ENCODE measurements at places on chromosomes 6 and 20. TPM values are rescaled to one million over a fixed set of nuclear protein-coding genes. Genes with fewer than 3 reads are reported as not detected.

- no peak overlapping the region for H3K4me3 ChIP-seq
- H3K36me3 ChIP-seq, result peaks cover 3% of the 10 kb centered on the region
- H3K4me1 ChIP-seq, result peaks cover 33% of the 10 kb centered on the region
- no peaks in the 10 kb centered on the region for H3K27me3 ChIP-seq
- no peak for DNase-seq
These were observed 19.9 kb downstream of the TGM2 start for GRCh38 chr20:38144974-38145728.

GRCh38 chr6:53795702-53796450 lies 1.1 kb downstream of the LRRC1 start:
- DNase-seq, result no peak
- H3K4me3 ChIP-seq, result peak overlapping the region; percentile 93
- H3K36me3 ChIP-seq, result no peaks in the 10 kb centered on the region
- H3K27me3 ChIP-seq, result no peaks in the 10 kb centered on the region
- peaks cover 18% of the 10 kb centered on the region for H3K4me1 ChIP-seq

GRCh38 chr6:168415993-168416530 lies 24.9 kb upstream of the SMOC2 start:
- no peak for DNase-seq
- no peak overlapping the region for H3K4me3 ChIP-seq
- no peak overlapping the region for H3K27ac ChIP-seq
- H3K4me1 ChIP-seq, result peaks cover 11% of the 10 kb centered on the region
- H3K36me3 ChIP-seq, result no peaks in the 10 kb centered on the region

GRCh38 chr20:24730750-24731149 lies 218.3 kb upstream of the CST7 start:
- H3K27me3 ChIP-seq, result no peaks in the 10 kb centered on the region
- H3K4me1 ChIP-seq, result no peaks in the 10 kb centered on the region
- peak; percentile 67 for DNase-seq
- no peak overlapping the region for H3K27ac ChIP-seq
- H3K36me3 ChIP-seq, result no peaks in the 10 kb centered on the region
- no peak overlapping the region for H3K4me3 ChIP-seq

GRCh38 chr20:41627001-41627495 lies 8.9 kb upstream of the CHD6 start:
- no peak for DNase-seq
- no peak overlapping the region for H3K4me3 ChIP-seq
- no peaks in the 10 kb centered on the region for H3K27me3 ChIP-seq
- H3K27ac ChIP-seq, result no peak overlapping the region
- no peaks in the 10 kb centered on the region for H3K36me3 ChIP-seq
- H3K4me1 ChIP-seq, result no peaks in the 10 kb centered on the region

- H3K36me3 ChIP-seq, result no peaks in the 10 kb centered on the region
- no peaks in the 10 kb centered on the region for H3K27me3 ChIP-seq
- no peak for DNase-seq
- no peak overlapping the region for H3K27ac ChIP-seq
These were observed 66.5 kb upstream of the TFB1M start for GRCh38 chr6:155380666-155381332.

- no peak overlapping the region for H3K27ac ChIP-seq
- no peaks in the 10 kb centered on the region for H3K36me3 ChIP-seq
- H3K27me3 ChIP-seq, result no peaks in the 10 kb centered on the region
- H3K4me1 ChIP-seq, result peaks cover 9% of the 10 kb centered on the region
- DNase-seq, result no peak
These were observed 67.8 kb downstream of the LY86 start for GRCh38 chr6:6656287-6656686.

GRCh38 chr20:57652606-57653545 lies 32.6 kb upstream of the ZBP1 start:
- no peak overlapping the region for H3K27ac ChIP-seq
- H3K4me3 ChIP-seq, result no peak overlapping the region
- no peaks in the 10 kb centered on the region for H3K27me3 ChIP-seq

DNA sequence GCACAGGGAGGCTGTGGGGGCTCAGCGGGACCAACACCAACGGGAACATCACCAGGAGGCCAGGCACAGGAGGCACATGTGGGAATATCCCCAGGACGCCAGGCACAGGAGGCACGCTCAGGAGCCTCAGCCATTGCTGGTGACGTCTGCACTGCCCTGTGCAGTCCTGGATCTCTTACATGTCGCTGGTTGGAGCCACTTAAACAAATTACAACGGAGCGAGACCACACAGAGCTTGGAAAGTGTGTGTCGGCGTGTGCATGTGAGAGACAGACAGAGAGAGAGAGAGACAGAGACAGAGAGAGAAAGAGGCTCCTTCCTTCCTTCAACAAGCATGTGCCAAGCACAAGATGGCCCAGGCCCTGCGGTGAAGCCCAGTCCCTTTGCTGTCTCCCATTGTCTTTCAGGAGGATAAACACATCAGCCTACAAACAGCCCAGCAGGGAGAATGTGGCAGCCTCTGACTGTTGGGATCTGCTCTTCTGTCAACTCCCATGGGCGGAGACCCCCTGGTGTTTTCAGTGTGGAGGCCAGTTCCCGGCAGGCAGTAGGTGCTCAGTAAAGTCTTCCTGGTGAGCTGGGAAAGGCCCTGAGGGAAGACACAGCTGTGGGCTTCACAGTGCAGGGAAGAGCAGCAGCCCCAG lies 112.7 kb upstream of the THBS2 start:
- no peak overlapping the region for H3K4me3 ChIP-seq
- DNase-seq, result no peak
- no peaks in the 10 kb centered on the region for H3K36me3 ChIP-seq
- H3K4me1 ChIP-seq, result no peaks in the 10 kb centered on the region
- H3K27ac ChIP-seq, result no peak overlapping the region

DNA sequence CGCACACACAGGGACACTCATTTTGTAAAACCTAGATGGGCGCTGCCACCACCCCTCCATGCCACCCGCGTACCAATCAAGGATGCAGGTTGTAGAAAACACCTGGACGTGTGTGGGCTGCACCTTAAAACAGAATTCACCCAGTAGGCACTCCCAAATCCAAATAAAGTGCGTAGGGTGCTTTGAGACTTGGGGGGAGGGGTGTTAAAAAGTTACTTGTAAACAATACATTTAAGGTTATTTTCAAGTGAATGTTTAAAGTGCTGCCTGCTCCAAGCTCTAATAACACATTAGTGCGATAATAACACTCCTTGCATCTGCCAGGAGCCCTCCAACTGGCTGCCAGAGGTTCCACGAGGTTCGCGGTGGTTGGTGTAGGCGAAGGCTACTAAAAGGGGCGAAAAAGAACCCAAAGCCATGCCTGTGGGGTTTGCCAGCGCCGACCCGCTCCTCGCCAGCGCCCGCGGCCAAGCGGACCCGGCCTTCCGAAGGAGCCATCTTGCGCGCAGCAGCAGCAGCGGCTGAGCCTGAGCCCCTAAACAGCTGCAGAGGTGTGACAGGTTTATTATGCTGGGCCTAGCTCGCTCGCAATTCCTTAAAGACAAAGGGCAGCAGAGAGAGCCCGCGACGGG lies 11.5 kb downstream of the FOXC1 start:
- H3K36me3 ChIP-seq, result no peaks in the 10 kb centered on the region
- no peaks in the 10 kb centered on the region for H3K27me3 ChIP-seq
- no peak overlapping the region for H3K4me3 ChIP-seq
- DNase-seq, result no peak
- peaks cover 21% of the 10 kb centered on the region for H3K4me1 ChIP-seq

DNA sequence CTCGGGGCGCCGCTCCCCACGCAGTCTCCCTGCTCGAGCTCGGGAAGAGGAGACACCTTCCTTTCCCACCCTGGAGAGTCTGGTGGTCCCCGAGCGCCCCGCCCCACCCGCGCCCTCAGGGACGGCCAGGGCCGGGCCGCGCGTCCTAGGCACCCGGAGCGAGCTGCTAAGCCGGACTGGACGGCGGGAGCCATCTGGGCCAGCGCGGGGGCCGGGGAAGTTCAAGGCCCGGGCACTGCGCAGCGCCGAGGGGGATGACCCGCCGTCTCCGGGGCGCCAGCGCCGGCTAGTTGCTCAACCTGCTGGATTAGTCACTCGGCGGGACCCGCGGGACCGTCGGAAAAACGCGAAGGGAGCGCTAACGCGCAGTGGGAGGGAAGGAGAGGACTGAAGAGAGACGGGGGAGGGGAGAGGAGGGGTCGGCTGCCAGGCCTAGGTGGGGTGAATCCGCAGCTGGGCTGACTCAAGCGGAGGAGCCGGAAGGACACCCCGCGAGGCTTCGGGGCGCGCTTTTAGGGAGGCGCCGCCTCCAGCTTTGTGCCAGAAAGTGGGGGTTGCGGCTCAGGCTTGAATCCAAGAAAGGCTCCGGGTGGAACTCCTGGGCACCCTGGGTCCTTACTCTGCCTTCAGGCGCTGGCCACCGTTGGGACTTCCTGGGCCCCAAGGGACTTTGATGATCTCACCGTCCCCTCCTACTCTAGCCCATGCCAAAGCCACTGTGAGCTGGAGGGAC lies 75.7 kb upstream of the FOXP4 start:
- no peaks in the 10 kb centered on the region for H3K27me3 ChIP-seq
- peaks cover 18% of the 10 kb centered on the region for H3K4me1 ChIP-seq
- no peak for DNase-seq

GRCh38 chr20:46021361-46022359 lies 7.4 kb upstream of the SLC12A5 start:
- DNase-seq, result no peak
- no peak overlapping the region for H3K27ac ChIP-seq
- no peaks in the 10 kb centered on the region for H3K27me3 ChIP-seq
- peak overlapping the region; percentile 27 for H3K4me3 ChIP-seq
- H3K4me1 ChIP-seq, result peaks cover 19% of the 10 kb centered on the region

- no peaks in the 10 kb centered on the region for H3K36me3 ChIP-seq
- peaks cover 29% of the 10 kb centered on the region for H3K4me1 ChIP-seq
- no peaks in the 10 kb centered on the region for H3K27me3 ChIP-seq
- H3K4me3 ChIP-seq, result no peak overlapping the region
- no peak for DNase-seq
These were observed 245.2 kb downstream of the SLC24A3 start for GRCh38 chr20:19457611-19458010.

GRCh38 chr6:118333772-118334171 lies 214.3 kb upstream of the PLN start:
- no peaks in the 10 kb centered on the region for H3K27me3 ChIP-seq
- no peak overlapping the region for H3K4me3 ChIP-seq
- DNase-seq, result no peak

GRCh38 chr6:4370066-4370465 lies 234.7 kb upstream of the ECI2 start:
- H3K4me1 ChIP-seq, result peaks cover 9% of the 10 kb centered on the region
- no peak overlapping the region for H3K4me3 ChIP-seq
- no peak for DNase-seq
- H3K27ac ChIP-seq, result no peak overlapping the region

- peaks cover 35% of the 10 kb centered on the region for H3K4me1 ChIP-seq
- H3K36me3 ChIP-seq, result no peaks in the 10 kb centered on the region
- no peak overlapping the region for H3K4me3 ChIP-seq
- DNase-seq, result no peak
These were observed 108.1 kb downstream of the DLL1 start for GRCh38 chr6:170182781-170183120.

GRCh38 chr6:30679765-30680535 lies 6.5 kb downstream of the PPP1R18 start:
- H3K27me3 ChIP-seq, result no peaks in the 10 kb centered on the region
- DNase-seq, result no peak
- H3K4me3 ChIP-seq, result peak overlapping the region; percentile 9
- H3K27ac ChIP-seq, result peak overlapping the region; percentile 92

DNA sequence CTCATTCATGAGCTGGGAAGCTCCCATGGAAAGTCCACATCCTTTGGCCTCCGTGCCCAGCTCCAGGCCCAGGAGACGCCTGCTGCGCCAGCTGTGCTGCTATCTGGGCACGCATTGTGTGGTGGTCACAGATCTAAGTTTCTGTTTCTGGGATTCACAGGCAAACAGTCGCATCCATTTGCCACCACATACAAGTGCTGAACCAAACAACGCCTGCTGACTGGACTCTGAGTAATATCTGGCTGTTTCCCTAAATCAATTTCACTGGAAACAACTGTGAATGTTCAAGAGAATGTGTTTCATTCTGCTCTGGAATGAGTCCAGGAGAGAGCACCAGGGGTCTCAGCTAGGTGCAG lies 45.5 kb downstream of the IRF4 start:
- H3K4me1 ChIP-seq, result no peaks in the 10 kb centered on the region
- no peak overlapping the region for H3K4me3 ChIP-seq
- no peaks in the 10 kb centered on the region for H3K27me3 ChIP-seq
- no peaks in the 10 kb centered on the region for H3K36me3 ChIP-seq
- DNase-seq, result no peak

DNA sequence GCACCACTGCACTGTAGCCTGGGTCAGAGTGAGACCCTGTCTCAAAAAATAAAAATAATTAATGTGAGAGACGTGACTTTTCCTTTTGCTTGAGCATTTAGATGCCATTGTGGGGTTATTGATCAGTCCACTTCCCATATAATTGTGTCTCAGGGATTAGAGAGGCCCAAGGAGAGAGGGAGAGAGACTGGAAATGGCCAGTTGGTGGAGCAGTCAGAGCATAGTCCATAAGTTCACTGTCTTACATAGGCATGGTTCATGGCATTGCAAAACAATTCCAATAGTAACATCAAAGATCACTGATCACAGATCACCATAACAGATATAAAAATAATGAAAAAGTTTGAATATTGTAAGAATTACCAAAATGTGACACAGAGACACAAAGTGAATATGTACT lies 15.2 kb upstream of the SDHAF4 start:
- no peaks in the 10 kb centered on the region for H3K27me3 ChIP-seq
- DNase-seq, result no peak

DNA sequence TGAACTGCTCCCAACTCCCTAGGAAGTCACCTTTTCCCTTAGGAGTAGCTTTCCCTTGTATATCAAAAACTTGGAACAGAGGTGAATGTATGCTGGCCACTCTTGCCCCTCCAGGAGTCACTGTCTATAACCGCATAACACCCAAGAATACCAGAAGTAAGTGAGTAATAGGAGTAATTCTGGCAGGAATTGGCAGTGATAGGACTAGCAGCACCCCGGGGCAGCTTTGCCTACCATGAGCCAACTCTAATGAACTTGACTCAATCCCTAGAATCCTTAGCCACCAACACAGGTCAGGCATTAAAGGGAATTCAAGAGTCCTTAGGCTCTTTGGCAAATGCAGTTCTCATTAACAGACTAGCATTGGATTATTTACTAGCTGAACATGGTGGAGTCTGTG lies 28.8 kb upstream of the CD164 start:
- no peak overlapping the region for H3K27ac ChIP-seq
- H3K4me3 ChIP-seq, result no peak overlapping the region
- H3K4me1 ChIP-seq, result no peaks in the 10 kb centered on the region
- no peaks in the 10 kb centered on the region for H3K36me3 ChIP-seq
- H3K27me3 ChIP-seq, result no peaks in the 10 kb centered on the region

DNA sequence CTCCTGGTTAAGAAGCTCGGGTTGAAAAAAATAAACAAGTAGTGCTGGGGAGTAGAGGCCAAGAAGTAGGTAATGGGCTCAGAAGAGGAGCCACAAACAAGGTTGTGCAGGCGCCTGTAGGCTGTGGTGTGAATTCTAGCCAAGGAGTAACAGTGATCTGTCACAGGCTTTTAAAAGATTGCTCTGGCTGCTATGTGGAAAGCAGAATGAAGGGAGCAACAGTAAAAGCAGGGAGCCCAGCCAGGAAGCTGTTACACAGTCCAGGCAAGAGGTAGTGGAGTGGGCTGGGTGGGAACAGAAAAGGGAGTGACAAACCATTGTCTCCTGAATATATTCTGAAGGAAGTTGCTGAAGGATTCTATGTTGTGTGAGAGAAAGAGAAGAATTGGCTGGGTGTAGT lies 2.0 kb downstream of the HFE start:
- no peak overlapping the region for H3K4me3 ChIP-seq
- DNase-seq, result no peak
- no peaks in the 10 kb centered on the region for H3K27me3 ChIP-seq
- no peaks in the 10 kb centered on the region for H3K36me3 ChIP-seq

ZNF391 gene
- 14.2 TPM for total RNA-seq

SLC22A23 gene
- 40.5 TPM for total RNA-seq

MYCT1 gene
- 8.3 TPM for total RNA-seq

OOEP gene
- total RNA-seq, result not detected

CLDN20 gene
- total RNA-seq, result not detected

SLC2A10 gene
- total RNA-seq, result 21.6 TPM

BCAS1 gene
- 2.7 TPM for total RNA-seq
